Fibroblast of mammary gland (primary cell): ENCODE measurements at places on chromosomes 6 and 20.

DNA sequence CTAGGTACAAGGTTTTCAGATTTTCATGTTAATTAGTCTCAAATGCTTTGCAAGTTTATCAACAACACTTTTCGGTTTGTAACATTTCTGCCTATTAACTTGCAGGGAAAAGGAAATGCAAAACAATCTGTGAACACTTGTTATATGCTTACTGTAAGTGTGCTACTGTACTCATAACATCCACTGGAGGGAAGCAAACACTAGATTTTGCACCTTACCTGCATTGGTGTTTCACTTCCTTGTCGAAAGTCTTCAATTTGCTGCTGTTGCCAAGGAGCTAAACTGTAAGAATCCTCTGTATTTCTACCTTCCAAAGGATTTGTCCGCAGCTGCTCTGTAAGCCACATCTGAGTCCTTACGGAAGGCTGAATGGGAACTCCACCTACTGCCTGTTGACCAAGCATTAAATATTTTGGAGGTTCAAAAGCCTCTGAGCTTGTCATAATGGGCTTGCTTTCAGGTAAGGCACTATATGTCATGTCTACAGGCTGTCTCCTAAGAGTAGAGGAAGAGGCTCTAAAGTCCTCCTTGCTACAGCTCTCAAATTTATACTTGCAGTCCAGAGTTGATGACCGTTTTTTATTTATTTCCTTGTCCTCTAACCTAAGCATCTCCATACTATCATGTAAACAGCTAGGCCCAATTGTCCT lies 17.3 kb downstream of the PLN start:
- DNase-seq, result no peak

GRCh38 chr6:13695252-13695651 lies 16.4 kb downstream of the RANBP9 start:
- DNase-seq, result no peak

DNA sequence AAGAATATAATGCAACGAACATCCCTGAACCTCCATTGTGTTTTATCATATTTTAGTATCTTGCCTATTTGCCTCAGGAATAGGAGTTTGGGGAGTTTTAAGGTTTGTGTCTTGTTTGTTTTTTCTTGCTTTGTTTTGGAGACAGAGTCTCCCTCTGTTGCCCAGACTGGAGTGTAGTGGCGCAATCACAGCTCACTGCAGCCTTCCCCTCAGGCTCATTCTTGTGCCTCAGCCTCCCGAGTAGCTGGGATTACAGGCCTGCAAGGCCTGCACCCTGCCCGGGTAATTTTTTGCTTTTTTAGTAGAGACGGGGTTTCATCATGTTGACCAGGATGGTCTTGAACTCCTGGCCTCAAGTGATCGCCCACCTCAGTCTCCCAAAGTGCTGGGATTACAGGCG lies 63.3 kb upstream of the CARMIL1 start:
- no peak for DNase-seq

- DNase-seq, result peak; percentile 87
Measured at GRCh38 chr6:131982740-131983259, 31.6 kb upstream of the CCN2 start.

DNA sequence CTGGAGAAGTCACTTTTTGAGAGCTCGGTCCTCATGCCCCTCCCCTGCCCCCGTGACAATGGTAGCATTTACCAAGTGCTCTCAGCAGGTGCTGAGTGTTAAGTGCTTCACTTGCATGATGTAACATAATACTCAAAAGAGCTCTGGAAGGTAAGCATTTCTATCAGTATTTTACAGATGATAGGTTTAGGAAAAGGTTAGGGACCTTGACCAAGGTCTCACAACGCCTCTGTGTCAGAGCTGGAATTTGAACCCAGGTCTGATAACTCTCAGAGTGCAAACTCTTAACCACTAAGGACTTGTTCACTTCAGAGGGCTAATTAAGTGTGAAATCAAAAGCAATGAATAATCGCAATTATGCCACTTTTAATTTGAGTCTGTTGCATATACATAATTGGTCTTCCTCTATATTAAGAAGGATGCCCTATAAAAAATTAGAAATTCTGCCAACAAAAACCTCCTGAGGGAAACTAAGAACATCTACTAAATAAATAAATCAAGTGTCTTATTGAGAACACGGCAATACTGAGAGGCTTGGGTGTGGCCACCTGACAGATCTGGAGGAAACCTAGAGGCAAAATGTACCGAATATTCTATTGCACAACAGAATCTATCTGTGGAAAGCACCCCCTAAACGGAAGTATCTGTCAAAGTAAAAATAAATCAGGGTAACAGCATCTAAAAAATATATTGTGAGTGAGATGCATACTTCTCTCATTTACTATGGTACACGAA lies 109.8 kb downstream of the BACH2 start:
- DNase-seq, result no peak

DNA sequence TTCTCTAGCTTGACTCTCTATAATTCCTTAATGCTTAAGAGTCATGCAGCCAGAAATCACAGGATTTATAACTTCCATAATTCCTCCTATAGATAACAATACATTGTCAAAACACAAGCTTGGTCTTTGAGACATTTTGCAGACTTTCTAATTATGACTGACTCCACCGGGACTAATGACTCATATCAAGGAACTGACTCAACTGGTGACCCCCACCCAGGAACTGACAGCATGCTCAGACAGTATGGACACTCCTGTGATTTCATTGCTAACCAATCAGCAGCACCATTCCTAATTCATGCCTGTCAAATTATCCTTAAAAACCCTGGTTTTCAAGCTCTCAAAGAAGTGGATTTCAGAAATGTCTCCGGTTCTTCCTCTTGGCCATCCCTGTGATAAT lies 670.5 kb upstream of the IMPG1 start:
- peak; percentile 0 for DNase-seq

DNA sequence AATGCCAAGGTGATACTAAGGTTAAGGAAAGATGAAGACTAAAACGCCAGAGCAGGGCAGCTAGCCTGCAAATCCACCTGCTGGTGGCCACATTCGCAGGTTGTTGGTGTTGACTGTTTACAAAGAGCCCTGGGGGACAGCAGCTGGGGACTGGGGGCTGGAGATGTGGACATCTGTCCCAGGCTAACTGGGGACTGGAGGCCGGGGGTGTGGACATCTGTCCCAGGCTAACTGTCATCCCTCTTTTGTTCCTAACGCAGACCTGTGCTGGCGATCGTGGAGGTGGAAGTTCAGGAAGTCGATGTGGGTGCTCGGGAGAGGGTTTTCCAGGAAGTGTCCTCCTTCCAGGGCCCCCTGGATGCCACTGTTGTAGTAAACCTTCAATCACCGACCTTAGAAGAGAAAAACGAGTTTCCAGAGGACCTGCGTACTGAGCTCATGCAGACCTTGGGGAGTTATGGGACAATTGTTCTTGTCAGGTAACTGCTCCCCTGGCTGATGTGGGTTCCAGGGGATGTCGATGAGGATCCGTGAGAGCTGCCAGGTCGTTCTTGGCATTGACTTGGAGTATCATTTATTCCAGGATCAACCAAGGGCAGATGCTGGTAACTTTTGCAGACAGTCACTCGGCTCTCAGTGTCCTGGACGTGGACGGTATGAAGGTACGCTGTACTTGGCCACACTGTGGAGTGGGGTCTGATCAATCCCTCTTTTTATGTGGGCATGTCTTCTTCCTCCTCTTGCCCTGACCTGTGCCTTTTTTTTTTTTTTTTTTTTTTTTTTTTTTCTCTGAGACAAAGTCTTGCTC lies 87.0 kb downstream of the SERAC1 start:
- no peak for DNase-seq

DNA sequence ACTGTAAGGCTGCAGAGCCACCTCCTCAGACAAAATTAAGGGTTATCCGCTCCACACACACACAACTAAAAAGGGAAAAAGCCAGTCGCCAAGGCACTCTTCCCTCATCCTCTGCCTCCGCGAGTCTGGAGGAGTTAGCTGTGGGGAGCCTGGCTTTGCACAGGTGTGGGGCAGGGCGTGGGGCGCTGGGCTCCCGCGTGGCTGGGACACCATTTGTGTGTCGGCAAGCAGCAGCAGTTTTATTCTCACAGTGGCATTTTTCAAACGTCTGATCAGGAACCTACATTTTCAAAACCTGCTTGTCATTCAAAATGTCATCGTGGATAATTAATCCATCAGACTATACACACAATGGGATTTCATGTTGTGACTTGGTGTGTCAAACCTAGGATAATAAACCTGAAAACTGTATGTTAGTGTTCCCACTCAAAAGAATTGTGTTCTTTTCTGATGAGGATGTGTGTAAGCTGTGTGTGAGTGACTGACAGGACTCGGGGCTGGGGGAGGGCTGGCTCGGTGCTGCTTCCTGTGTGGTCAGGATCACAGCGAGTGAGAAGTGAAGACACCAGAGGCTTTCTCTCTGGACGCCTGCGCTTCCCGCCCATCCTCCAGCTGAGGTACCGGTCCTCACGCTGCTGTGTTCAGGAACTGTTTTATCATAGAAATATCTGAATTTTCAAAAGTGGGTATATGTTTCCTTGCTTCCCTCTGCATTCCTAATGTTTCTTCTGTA lies 83.1 kb downstream of the IRF4 start:
- no peak for DNase-seq

GRCh38 chr20:63789836-63790571 lies 41.1 kb downstream of the ZBTB46 start:
- no peak for DNase-seq

DNA sequence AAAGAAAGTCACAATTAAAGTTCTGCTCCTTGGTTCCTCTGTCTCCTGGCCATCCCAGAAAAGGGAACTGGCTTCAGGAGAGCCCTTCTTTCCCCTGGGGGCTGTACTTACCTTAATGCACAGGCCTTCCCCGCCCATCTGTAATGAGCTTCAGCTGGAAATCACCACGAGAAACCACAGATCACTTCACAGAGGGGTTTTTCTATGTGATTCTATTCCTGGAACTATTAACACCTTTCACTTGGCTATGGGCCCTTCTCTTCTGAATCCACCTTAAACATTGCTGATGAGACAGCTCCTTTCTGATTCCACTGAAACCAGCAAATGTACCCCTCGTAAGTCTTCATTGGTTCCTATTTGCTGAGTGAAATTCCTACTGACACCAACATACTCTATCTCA lies 80.7 kb downstream of the FOXF2 start:
- no peak for DNase-seq

DNA sequence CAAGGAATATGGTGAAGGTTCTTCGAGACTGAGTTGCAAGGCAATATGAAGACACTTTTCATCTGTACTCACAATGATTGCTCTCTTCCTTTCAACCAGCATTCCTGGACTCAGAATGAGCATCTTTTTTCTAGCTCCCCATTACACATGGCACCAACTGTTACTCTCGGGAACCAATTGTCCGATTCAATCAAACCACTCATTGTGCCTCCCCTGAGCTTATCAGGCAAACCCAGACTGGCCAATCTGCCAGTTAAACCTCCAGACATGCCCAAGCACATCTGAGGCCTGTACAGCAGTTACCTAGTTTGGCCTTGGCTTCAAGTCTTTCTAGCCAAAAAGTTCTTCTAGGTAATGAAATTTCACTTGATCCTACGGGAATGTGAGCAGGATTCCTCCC lies 164.1 kb downstream of the ID4 start:
- DNase-seq, result no peak

DNA sequence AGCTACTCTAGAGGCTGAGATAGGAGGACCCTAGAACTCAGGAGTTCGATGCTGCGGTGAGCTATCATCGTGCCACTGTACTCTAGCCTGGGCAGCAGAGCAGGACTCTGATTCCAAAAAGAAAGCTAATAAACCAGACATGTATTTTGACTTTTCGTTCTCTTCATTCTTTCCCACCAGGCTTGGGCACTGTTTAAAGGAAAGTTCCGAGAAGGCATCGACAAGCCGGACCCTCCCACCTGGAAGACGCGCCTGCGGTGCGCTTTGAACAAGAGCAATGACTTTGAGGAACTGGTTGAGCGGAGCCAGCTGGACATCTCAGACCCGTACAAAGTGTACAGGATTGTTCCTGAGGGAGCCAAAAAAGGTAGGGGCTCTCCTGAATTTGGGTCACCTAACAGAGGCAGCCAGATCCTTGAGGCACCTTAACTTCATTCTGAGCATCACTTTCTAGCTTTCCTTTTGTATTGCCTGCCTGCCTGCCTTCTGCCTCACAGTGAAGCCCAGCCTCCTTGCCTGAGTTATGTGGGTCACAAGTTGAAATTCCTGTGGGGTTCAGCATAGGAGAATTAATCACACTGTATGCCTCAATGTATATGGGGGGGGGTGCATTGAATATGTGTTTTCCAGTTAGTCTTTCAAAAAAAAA lies 3.2 kb downstream of the IRF4 start:
- no peak for DNase-seq

GRCh38 chr6:33850296-33850695 lies 46.5 kb upstream of the MLN start:
- DNase-seq, result no peak

GRCh38 chr20:62120990-62121775 lies 1.1 kb upstream of the LSM14B start:
- peak; percentile 73 for DNase-seq

DNA sequence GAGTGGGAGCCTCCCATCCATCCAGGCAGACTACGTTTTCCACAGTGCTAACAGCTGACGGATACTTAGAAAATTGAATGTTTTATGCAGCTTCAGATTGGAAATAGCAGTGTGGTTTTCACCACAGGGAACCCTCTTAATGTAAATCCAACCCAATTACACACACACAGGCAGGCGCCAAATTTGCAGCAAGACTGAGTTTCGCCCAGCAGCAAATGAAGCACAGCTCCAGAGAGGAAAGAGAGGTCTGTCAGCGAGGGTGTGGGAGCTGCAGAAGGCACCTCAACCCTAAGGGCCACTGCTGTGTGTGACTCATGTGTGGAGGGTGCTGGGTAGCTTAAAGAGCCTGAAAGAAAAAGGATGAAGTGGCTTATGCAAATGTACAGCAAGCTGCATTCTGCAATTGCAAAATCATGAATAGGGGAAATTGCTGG lies 365.7 kb downstream of the MAFB start:
- no peak for DNase-seq

GRCh38 chr6:41503827-41504465 lies 42.2 kb upstream of the FOXP4 start:
- no peak for DNase-seq

DNA sequence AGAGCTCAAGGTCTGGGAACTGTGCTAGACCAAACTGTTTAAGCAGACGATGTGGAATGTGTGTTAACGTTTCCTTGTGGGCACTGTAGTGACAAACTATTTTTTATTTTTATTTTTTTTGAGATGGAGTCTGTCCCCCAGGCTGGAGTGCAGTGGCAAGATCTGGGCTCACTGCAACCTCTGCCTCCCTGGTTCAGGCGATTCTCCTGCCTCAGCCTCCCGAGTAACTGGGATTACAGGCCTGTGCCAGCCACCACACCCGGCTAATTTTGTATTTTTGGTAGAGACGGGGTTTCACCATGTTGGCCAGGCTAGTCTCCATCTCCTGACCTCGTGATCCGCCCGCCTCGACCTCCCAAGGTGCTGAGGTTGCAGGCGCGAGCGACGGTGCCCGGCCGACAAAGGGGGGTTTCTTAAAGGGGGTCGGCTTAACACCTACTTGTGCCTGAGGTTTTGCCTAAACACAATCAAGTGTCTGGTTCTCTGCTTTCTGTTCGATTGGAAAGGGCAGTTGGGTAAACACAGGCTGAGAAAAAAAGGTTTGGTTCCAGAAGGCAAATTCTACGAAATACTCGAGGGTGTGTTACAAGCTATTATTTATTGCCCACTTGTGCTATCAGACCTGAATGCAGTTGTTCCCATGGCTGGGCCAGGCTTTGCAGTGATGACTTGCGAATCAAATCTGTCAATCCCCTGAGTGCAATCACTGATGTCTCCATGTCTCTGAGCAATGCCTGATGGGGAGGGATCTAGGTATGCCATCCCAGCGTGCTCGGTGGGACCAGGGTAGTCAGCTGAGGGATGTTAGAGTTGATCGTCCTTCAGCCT lies 1.3 kb downstream of the NOP56 start:
- DNase-seq, result peak; percentile 12
